GM19239 (cell line): ENCODE measurements at places on chromosomes 2 and 18.

DNA sequence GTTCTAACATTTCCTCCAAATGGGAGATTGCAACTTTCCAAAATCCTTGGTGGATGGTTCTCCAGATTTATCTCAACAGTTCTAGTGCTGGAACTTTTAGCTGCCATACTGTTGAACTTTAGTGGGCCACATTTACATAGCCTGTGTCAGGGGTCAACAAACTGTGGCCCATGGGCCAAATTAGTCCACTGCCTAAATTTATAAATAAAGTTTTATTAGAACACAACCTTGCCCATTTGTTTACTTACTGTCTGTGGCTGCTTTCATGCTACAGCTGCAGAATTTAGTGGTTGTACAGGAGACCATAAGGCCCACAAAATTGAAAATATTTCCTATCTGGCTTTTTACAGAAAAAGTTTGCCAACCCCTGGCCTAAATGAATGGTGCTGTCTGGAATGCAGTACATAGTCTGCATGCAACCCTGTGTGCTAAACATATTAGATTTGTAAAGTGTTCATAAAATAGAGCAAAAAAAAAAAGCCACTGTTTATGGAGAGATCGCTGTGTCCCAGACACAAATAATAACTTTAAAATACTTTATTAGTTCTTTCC lies 30.3 kb downstream of the MGAT5 start:
- DNase-seq: no peak

GRCh38 chr18:75167759-75168618 lies 41.0 kb downstream of the PTGR3 start:
- no peak for DNase-seq

- DNase-seq: no peak
These were observed 94.4 kb upstream of the ASAP2 start for GRCh38 chr2:9112079-9112721.

- DNase-seq: no peak
These were observed 84.2 kb upstream of the UNC80 start for GRCh38 chr2:209687323-209687969.

- no peak for DNase-seq
These were observed 83.0 kb downstream of the NPAS2 start for GRCh38 chr2:100902817-100903405.

- no peak for DNase-seq
These were observed 242.9 kb downstream of the KCNJ3 start for GRCh38 chr2:154941379-154941778.

DNA sequence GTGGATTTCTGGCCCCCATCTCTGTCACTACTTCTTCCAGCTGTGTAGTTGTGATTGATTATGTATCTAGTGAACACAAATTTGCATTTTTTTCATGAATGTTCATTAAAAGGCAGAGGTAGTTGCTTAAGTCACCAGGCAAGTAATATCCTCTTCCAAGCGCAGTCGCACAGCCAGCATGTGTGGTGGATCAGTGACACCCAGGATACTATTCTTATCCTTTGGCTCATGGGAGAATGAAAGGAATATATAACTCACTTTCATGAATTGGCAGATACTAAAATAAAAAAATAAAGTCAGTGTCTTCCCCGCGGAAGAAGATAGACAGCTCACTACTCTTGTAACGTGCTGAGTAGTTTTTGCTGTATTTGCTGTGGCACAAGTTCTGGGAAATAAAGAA lies 387.8 kb downstream of the CDH7 start:
- DNase-seq: no peak

DNA sequence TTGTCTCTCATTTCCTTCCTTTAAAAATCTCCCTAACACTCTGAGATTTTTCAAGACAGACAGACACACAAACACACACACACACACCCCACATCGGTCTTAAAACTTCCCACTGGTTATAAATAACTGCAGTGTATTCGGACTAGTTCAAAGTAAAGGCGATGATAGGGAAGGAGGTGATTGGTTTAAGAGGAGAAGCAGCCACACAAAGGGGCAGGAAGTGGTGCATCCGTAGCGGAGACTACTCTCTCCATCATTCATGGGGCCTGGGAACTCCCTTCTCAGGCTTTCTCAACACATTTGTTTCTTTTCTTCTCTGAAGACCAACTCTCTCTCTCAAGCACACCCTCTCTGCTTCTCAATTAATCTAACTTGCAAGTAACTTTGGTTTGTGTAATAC lies 149.1 kb upstream of the DPP10 start:
- DNase-seq: no peak

DNA sequence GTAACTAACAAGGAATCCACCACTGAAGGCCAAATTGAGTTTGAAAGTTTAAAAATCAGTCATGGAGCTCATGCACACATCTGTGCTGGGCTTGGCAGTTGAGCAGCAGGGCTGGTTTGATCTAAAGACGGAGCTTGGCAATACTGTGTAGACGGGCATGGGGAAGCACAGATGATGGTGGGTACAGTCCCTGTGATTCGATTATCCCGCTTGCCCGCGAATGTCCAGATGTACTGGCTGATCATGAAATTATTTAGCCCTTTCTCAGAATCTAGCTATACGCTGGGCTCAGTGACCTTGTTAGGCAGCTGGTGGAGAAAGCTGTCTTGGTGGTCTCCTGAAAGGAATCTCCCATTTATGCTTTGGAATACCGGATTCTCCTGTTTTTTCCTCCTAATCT lies 74.8 kb upstream of the SOX11 start:
- DNase-seq: no peak

- DNase-seq: no peak
These were observed 256.4 kb upstream of the NETO1 start for GRCh38 chr18:73124175-73124574.

GRCh38 chr2:85765081-85765731 lies 11.4 kb downstream of the ATOH8 start:
- no peak for DNase-seq

DNA sequence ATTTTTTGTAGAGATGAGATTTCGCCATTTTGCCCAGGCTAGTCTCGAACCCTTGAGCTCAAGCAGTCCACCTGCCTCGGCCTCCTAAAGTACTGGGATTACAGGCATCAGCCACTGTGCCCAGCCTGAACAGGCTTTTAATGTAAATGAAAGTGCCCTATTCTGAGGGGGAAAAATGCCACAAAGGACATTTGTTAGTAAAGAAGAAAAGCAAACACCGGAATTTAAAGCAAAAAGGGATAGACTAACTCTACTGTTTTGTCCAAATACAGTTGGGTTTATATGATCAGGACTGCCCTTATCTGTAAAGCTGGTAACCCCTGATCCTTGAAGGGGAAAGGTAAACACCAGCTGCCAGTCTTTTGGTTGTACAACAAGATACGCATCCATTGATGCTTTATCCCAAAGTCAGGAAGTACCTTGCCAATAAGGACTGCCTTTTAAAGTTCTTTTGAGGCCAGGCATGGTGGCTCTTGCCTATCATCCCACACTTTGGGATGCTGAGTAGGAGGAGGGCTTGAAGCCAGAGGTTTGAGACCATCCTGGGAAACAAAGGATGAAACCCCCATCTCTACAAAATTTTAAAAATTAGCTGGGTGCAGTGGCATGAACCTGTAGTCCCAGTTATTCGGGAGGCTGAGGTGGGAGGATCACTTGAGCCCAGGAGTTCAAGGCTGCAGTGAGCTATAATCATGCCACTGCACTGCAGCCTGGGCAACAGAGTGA lies 13.1 kb downstream of the CLEC4F start:
- DNase-seq: no peak

DNA sequence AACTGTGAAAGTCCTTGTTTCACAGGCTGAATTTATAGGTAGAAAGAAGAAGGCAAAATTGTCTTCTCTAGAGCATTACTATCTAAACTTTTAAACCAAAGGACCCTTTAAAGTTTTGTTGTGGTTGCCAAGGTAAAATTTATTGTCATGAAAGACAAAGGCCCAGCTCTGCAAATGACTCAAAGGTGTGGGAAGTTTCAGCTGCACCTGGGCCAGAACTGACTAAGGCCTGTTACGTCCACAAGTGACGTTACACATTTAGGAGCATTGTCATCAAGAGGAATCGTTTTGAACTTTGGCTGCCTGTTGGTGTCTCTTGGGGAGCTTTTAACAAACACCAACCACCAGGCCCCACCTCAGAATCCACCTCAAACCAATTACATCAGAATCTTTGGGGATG lies 8.1 kb upstream of the DSC3 start:
- DNase-seq: no peak

GRCh38 chr2:240451791-240452461 lies 16.5 kb downstream of the GPC1 start:
- no peak for DNase-seq

GRCh38 chr2:20174410-20174809 lies 50.5 kb downstream of the SDC1 start:
- no peak for DNase-seq

GRCh38 chr2:229666811-229667210 lies 47.5 kb downstream of the DNER start:
- no peak for DNase-seq

- no peak for DNase-seq
These were observed 74.8 kb downstream of the DYSF start for GRCh38 chr2:71528131-71528591.

DNA sequence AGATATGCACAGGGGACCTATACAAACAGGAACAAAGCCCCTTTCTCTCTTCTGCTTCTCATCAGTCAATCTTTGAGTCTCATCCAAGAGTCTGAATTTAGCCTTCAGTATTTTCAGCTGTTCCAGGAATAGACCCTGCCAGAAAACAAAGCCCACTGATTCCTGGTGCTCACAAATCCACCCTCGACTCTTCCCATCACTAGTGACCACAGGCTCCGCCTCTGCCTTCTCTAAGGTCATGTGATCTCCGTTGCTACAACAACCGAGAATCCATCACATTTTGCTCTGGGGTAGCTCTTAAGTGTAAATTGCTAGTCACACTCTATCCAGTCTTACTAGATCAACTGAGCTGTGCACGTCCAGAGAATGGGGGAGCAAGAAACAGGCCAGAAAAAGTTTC lies 46.4 kb upstream of the SPTBN1 start:
- DNase-seq: no peak

- no peak for DNase-seq
These were observed 32.8 kb downstream of the TTC21B start for GRCh38 chr2:165920748-165921147.

- DNase-seq: no peak
These were observed 75.5 kb upstream of the CABLES1 start for GRCh38 chr18:23059541-23060465.

DNA sequence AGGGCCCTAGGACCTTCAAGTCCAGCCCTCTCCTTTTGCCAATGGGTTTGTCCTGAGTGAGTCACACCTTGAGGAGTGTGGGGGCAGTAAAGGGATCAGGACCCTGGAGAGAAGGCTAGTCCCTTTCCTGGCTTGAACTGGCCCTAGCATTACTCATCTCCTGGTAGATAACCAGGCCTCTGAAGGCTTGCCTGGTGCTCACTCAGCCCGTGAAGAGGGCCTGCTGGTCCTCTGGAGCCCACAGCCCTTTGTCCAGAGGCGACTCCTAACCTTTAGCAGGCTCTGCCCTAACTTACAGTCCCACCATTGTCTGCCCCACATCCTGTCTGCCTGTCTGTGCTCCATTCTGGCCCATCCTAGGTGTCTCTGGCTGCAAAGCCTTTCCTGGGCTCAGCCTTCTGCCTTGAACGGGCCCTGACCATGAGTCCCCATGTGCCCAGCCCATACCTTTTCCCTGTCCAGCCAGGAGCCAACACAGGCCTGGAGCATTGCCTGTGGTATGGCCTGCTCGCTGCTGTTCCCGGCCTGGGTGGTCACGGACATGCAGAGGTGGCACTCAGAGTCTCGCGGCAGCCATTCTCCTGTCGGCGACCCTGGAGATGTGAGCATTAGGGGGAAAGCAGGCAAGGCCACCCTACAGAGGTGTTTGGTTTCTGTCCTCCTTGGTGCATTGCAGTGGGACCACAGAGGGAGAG lies 5.0 kb downstream of the SFTPB start:
- DNase-seq: no peak

DNA sequence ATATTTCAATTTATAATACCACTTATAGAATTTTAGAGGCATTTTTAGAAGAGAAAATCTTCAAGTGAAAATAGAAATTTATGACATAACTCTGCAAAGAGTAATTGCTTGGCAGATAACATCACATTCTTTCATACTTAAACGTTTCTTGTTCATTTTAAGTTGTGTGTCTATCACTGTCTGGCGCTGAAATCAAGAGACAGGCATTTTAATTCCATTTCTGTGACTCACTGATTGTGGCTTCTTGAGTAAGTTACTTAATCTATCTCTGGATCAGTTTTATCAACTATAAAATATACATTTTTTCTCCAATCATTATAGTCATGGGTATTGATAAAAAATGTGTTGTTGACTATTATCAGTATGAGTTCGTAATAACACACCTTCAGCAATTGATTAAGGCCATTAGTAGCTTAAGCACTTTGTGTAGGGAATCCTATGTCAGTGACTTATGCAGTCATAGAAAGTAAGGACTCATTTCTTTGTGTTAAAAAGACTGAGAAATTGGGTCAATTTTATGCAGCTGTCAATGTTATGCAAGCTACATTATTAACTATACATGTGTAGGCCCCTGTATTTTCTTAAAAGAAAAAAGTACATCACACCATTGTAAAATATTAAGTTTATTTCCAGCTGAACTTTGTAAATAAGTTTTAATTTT lies 497.3 kb downstream of the CCDC85A start:
- DNase-seq: no peak

DNA sequence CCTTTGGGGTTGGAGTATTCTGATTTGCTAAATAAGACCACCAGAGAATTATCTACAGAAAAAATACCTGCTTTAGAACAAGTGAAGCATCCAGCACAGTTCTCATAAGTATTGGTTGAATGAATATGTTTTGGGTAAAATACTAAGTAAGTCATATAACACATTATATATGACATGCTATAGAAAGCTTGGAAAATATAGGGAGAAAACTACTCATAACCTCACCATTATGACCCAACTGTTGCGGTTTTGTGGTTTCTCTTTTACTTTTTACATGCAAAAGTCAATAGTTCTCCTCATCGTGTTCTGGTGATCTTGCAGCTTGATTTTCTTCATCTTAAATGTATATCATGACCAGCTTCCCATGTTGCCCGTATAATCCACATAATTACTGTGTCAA lies 66.2 kb downstream of the DIPK1C start:
- DNase-seq: no peak

DNA sequence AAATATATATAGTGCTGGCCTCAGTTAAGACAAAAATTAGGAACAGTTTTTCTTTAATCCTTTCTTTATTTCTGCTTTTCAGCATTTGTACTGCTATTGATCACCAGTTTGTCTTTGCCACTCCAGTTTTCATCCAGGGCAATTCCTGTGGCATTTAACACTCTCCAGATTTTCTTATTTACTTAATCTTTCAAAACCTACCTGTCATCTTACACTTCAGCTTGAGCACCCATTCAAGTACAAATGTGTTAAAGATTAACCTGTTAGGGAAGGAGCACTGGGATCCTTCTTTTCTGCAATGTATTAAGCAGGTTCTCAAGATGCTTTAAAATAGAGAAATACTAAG lies 101.8 kb upstream of the SCN1A start:
- no peak for DNase-seq

GRCh38 chr2:54927085-54927750 lies 123.0 kb downstream of the RTN4 start:
- no peak for DNase-seq

GRCh38 chr2:209578394-209579001 lies 154.7 kb downstream of the MAP2 start:
- DNase-seq: no peak
